ENCODE measurements at places on chromosomes 3 and 15.

GRCh38 chr15:42919799-42920518, 619 bp downstream of the TTBK2 start:
- no peak for DNase-seq

GRCh38 chr3:135017003-135017893, 222.2 kb downstream of the EPHB1 start:
- DNase-seq = no peak

DNA sequence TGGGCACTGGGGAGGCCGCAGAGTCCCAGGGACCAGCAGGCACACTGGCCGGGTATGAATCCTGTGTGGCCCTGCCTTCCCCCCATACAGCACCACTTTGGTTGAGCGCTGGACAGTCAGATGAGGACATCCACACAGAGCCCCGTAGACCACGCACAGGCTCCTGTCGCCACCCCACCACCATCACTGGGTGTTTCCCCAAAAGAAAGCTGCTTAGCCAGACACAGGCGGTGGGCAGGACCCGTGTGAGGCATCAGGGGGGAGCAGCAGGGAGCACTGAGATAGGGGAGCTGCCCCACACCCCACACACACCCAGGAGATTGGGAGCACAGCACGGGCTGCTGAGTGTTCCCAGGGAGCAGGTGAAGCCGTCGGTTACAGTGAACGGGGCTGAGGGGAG, 42.4 kb upstream of the SLC41A3 start:
- DNase-seq = no peak

GRCh38 chr15:61869656-61870055, 190.6 kb downstream of the VPS13C start:
- no peak for DNase-seq

GRCh38 chr15:52066842-52067544, 45.6 kb downstream of the BCL2L10 start:
- DNase-seq = no peak

DNA sequence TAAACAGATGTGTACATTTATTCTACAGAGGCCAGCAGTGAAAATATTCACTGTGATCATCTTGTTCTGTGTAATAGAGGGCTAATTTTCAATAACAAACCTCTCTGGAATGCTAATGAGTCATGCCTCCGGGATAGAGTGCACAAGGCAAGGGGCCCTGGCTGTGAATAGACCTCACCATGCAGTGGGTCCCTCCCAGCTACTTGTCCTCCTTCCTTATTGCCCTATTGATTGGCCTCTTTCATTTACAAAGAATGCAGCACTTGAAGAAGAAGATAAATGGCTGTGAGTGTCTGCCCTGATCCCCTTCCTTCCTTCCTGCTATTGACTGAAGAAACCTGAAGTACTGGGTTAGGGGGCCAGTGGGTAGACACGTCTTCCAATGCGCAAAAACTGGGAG, 436.3 kb downstream of the WDR72 start:
- no peak for DNase-seq

- DNase-seq = no peak
These were observed 368.6 kb upstream of the THRB start for GRCh38 chr3:24863215-24863614.

- no peak for DNase-seq
These were observed 143.7 kb downstream of the NR1D2 start for GRCh38 chr3:24088782-24089181.

DNA sequence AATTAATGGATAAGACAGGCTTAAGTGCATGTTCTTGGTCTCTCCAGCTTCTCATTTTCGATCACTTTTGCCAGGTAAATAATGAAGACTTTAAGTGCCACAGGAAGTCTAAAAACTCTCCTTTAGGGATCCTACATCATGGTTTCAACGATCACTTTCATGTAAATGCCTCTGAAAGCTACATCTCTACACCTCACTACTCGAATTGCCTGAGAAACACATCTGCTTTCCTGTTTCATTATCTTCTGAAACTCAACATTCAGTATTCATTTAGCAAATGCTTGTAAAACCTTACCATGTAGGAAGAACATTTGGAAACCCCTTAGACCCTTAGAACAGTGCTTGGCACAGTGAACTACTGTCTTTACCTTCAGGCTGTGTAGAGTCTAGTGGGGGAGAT, 16.2 kb downstream of the THAP10 start:
- no peak for DNase-seq

GRCh38 chr3:84717894-84718293, 240.9 kb upstream of the CADM2 start:
- DNase-seq = no peak

DNA sequence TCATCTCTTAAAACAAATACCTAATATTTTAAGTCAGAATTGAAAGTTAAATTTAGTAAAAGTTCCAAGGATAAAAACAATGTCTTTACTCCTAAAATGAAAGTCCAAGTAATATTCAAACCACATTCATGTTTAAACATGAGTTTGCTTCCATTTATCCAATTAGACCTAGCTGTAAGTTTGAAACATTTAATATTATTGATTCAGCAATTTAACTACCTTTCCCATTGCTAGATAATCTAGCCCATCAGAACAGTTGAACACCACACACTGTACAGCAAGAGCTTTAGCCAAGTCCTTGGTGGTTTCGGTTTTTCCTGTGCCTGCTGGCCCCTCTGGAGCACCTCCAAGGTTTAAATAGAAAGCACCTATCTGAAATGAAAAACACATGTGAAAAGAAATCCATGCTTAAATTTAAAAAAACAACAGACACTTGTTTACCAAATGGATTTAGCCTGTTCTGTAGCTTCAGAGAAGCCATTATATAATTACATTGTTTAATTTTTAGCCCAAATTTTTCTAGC, 97.8 kb downstream of the DNAH12 start:
- DNase-seq = no peak

DNA sequence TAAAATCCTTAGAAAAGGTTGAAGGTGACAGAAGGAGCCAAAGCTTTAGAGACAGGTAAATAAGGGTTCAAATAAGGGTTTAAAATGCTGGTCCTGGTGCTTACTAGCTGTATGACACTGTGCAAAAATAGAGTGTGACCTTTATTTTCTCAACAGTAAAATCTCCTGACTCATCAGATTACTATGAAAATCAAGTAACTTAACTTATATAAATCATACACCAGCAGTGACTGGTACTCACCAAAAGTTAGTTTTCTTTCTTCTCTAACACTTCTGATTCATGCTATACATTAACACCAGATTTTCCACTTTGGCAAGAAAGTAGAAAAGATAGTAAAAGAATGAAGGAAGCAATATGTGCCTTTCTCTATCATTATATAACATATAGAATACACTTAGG, 205.9 kb upstream of the GBE1 start:
- no peak for DNase-seq

- no peak for DNase-seq
These were observed 57.4 kb upstream of the PSMD6 start for GRCh38 chr3:64080616-64081234.

DNA sequence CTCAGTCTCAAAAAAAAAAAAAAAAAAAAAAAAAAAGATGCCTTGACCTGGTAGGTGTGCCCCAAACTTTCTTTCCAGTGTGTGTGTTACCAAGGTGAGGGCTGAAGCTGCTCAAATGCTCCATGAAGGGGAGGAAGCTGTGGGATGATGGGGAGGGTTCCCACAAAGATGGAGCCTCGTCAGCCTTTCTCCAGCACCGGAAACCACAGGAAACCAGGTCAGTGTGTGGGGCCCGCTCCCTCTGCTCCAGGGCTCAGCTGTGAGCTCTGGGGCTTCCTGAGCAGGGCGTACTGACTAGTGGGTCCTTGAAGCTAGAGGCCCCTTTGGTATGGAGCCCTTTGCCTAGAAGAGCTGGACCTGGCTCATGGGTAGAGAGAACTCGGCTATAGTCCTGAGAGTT, 681 bp upstream of the IL17RE start:
- no peak for DNase-seq

DNA sequence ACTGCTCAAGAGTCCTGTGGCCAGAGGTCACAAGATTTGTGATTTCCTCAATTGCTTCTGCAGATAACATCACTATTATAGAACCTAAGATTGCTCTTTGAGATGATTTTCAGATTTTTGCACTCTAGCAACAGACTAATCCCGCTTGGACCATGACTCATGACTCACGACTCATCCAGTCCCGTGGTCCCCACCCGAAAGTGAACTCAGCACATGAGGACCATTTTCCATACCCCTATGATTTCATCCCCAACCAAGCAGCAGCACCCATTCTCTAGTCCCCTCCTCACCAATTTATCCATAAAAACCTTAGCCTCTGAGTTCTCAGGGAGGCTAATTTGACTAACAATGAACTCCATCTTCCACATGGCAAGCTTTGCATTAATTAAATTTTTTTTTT, 106.3 kb upstream of the ALCAM start:
- no peak for DNase-seq

GRCh38 chr15:45587863-45588170, 638 bp downstream of the BLOC1S6 start:
- no peak for DNase-seq

- DNase-seq = no peak
These were observed 95.3 kb downstream of the TFG start for GRCh38 chr3:100804631-100805030.
